ENCODE measurements at places on chromosomes 12 and 14.

DNA sequence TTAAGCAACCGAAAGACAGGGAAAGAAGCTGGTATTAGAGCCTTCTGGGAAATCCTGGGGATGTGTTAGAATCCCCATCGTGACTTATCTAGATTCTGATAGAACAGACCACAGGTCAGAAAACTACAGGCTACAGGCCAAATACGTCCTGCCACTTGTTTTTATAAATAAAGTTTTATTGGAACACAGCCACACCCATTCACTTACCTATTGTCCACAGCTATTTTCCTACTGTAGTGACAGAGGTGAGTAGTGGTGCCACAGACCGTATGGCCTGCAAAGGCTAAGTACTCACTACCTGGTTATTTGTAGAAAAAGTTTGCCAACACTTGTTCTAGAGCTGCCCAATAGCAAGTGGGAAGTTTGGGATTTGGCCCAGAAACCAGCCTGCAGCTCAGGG, 53.8 kb downstream of the HRK start:
- no peak for DNase-seq

DNA sequence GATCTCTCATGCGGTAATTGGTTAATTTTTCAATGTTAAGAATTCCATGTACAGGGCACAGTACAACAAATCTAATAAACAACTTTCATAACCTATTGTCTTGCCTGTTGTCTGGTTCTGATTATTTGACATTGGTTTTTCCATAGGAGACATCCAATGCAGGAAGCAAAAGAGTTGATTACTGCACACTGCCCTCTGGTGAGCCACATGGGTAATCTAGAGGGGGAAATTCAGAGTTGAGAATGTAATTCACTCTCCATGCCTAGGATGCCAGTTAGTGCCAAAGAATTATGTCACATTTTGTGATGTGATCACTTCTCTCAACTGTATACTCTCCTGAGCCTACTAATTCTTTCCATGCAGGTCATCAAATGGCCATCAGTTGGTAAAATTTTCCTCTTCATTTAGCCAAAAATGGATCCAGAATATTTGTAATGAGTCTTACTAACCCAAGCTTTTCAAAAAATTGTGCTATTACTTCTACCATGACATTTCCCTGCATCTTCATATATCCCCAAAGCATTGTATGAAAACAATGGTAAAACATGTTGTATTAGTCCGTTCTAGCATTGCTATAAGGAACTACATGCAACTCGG, 17.7 kb upstream of the CCDC91 start:
- DNase-seq, result peak; percentile 34

DNA sequence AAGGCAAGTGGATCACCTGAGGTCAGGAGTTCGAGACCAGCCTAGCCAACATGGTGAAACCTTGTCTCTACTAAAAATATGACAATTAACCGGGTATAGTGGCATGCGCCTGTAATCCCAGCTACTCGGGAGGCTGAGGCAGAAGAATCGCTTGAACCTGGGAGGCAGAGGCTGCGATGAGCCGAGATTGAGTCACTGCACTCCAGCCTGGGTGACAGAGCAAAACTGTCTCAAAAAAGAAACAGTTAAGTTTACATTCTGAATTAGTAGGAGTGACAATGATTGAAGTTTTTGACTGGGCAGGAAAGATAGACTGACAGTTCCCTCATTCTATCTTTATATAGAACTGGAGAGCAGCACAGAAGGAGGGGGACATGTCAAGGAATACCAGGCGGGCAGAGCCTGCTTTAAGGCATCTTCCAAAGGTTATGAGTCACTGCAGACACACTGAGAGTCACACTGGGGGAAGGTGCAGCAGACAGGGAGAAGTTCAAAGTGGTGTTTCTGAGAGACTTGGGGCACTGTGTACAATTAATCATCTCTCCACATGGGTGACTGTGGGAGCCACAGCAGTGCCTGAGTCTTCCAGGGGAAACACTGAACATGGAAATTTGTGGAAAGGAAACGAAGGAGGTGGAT, 42.8 kb upstream of the RNASE3 start:
- DNase-seq, result no peak

DNA sequence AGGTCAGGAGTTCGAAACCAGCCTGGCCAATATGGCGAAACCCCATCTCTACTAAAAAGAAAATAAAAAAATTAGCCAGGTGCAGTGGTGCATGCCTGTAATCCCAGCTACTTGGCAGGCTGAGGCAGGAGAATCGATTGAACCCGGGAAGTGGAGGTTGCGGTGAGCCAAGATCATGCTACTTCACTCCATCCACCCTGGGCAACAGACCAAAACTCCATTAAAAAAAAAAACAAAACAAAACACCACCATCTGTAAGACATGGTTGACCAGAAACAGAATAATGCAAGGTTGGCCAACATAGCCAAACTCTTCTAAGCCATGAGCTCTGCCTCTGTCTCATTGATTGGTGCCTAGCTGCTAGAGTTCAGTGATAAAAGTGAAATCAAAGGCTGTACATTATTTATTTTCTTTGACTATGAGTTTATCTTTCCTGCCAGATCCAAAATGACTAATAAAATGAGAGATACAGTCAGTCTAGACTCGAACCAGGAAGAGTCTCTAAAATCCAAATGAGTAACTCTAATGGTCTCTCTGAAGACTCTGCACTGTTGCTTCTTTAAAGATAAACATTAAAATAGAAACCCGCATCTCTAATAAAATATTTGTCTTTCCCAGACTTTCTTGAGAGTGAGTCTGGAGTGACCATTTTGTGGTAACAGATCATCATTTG, 404.7 kb downstream of the DAD1 start:
- DNase-seq, result no peak

- DNase-seq, result no peak
Observed at GRCh38 chr12:77231501-77231918, 166.1 kb upstream of the E2F7 start.

GRCh38 chr12:57342207-57342691, 88.6 kb downstream of the R3HDM2 start:
- peak; percentile 65 for DNase-seq

- DNase-seq, result no peak
Observed at GRCh38 chr12:119200601-119201000, 21.9 kb downstream of the HSPB8 start.

- no peak for DNase-seq
Observed at GRCh38 chr14:100473249-100473648, 114.0 kb downstream of the BEGAIN start.

DNA sequence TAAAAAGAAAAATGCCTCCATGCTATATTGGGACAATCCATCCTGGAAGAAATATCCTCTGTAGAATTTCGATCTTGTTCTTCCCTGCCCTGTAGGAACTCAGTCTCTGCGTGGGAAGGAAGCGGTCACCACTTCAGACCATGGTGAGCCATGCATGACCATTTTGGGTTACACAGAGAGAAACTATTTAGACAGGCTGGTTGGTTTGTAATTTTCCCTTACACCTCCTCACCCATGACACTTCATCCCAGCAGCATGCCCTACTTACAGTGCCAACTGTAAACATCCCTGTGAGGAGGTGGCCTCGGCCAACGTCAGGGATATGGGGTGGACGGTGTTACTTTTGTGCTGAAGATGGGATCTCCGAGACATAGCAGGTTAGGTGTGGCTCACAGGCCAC, 121.4 kb downstream of the SMOC1 start:
- DNase-seq, result no peak

- DNase-seq, result peak; percentile 43
Observed at GRCh38 chr12:92272061-92272964, 126.7 kb upstream of the BTG1 start.

DNA sequence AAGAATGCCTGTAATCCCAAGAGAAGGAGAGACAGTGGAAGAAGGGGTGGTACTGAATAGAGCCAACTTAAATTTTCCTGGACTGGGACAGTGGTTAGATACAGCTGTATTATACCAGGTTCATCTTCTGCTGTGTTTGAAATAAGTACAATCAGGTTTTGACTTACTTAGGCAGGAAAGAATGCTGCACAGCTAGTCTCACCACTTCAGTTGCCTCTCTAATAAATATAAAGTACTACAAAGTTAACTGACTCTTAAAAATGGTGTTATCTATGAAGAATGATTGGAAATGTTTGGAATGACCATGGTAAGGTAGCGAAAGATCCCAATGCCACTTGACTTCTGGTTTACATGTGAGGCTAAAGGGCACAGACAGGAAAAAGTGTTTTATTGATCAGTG, 652.1 kb downstream of the NOVA1 start:
- DNase-seq, result no peak

DNA sequence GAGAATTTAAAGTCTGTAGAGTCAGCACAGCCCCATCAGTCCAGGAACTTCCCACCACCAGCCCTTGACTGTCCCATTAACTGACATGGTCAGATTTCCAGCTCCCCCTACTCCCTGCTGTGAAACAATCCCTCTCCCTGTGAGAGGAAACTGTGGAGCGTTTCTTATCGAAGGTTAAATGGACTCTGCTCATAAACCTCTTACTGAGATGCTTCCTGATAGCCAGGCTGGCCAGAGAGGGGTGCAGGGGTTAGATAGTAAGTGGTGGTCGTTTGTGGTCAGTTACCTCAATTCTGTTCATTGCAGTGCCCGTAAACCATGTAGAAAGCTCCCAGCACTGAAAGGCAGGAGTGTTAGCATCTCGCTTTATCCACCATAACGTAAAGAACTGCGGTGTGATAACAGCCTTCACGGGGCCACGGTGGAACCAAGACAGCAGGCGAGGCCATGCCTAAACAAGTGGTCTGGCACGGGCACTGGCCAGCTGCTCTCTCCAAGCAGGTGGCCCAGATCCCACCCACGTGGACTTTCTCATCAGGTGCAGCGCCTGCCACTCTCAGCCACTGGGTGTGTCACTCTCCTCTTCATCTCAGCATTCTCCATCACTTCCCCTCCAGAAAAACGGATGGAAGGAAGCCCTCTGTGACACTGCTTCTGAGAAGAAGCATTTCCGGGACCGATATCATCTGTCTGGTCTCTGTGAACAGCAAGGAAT, 102.2 kb downstream of the FBXL14 start:
- DNase-seq, result peak; percentile 23

DNA sequence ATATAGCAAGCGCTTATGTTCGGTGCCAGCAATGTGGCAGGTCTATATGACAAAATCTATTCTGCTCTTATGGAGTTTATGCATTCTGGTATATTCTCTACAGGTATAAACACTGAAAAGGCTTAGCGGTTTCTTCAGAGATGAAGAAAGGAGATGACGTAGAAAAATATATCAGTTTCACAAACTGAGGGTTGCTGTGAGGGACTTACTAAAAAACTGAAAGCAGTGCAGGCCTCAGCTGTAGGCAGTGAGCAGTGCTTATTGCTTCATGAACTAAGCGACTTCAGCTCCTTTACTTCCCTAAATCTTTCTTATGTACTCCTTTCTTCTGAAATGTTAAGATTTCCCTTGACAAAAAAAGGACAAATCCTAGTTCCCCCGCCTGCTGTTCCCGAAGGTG, 4.5 kb downstream of the DDX47 start:
- DNase-seq, result no peak

DNA sequence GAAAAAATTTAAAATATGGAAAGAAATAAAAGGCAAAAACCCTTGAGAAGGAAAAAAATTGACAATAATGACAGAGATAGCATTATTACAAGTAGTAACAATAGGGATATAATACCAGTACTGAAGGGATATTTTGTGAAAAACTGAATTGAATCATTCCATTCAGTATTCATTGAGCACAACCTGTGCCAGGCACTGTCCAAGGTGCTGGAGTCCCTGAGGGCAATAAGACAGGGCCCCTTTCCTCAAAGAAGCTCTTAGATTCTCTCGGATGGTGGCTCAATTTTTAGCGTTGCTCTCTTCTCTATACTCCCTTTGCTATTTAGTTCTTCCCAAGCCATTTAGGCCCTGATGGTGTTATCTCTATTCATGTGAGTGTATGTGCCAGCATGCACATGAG, 34.3 kb upstream of the GAS2L3 start:
- peak; percentile 55 for DNase-seq

DNA sequence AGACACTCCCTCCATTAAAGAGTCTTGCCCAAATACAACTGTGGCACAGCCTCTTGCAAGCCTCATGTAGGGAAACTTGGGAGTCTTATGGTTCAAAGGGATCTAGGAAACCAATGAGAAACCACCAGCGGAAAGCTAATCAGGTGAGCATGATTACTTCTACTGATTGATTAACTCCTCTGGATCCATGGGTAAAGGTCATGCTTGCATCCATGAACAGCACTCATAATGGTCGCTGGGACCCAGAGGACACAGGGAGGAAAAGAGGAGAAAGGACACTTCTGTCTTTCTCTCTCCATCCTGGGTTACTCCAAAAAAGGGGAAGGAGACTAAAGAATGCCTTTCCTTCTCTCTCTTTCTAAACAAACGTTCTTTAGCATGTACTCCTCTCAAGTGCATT, 1397.2 kb downstream of the LRFN5 start:
- DNase-seq, result no peak

GRCh38 chr12:112946236-112947000, 8.1 kb downstream of the OAS3 start:
- DNase-seq, result no peak

- DNase-seq, result peak; percentile 50
Observed at GRCh38 chr14:95679998-95680735, 6.1 kb upstream of the TCL1B start.

DNA sequence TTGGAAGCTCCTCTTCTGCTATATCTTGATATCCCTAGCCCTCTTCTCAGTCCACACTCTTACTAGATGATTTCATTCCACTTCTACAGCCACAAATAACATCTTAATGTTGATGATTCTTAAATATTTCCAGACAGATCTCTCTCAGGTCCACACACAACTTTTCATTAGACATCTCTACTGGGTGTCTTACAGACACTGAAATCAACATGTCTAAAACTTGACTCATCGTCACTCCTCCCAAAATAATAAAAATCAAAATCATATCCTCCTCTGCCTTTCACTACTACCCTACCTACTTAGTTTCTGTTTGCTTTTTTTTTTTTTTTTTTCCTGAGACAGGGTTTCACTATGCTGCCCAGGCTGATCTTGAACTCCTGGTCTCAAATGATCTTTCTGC, 11.9 kb downstream of the PRDM4 start:
- no peak for DNase-seq

- no peak for DNase-seq
Observed at GRCh38 chr12:111457577-111457976, 51.9 kb downstream of the SH2B3 start.

DNA sequence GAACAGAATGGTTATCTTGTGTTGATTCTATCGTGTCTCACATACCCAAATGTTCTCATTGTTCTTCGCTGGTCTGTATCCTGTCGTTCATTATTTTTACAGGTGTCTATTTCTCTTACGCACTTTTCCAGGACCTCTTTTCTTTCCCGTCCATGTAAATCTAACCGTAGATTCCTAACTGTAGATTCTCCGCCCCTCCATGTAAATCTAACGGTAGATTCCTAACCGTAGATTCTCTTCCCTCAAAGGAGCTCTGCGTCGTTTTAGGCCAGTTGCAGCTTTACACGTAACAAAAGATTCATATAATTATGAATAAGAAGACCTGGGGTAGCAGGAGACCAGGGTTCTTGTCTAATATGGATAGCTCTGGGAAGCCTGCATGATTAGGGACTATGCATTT, 9.7 kb upstream of the ZNF605 start:
- no peak for DNase-seq

GRCh38 chr12:130775953-130776856, 60.1 kb upstream of the RIMBP2 start:
- DNase-seq, result peak; percentile 89

GRCh38 chr14:64880221-64881121, 764 bp upstream of the SPTB start:
- DNase-seq, result peak; percentile 80

Measured in H9 (cell line).